Left colon (tissue), 2 donors: ENCODE measurements at places on chromosomes 1 and 21. TPM values are rescaled to one million over a fixed set of nuclear protein-coding genes. Genes with fewer than 3 reads are reported as not detected.

- DNase-seq, result no peak
Measured at GRCh38 chr1:58513956-58514355, 32.6 kb downstream of the OMA1 start.

Gene FAM43B
- 0.39 TPM for total RNA-seq

- no peak for DNase-seq
Measured at GRCh38 chr1:193498088-193498655, 311.8 kb upstream of the B3GALT2 start.

DNA sequence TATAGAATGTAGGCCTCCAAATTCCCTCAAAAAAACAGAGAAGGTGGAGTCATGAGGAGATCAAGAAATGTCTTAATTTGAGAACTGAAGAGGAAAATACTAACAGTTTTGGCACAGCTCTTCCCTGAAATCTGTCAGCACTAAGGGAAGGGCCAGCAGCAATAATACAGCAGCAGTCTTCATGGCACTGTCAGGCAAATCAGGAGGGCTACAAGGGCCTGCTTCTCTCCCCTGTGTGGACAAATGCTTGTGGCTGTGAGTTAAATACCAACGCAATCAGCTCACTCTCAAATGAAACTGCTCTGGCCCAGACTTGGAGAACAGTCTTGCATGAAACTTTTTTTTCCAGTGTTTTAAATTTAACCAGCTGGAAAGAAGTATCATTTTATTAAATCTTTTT is 20.5 kb upstream of the CNN3 start:
- DNase-seq, result no peak

- DNase-seq, result no peak
Measured at GRCh38 chr1:192849442-192849841, 40.6 kb downstream of the RGS2 start.
